Activated CD4-positive, alpha-beta T cell treated with anti-CD3 and anti-CD28 coated beads, Interleukin-2, amount 50 U/mL, for 4 hours (primary cell): ENCODE measurements at places on chromosomes 16 and 17.

GRCh38 chr17:13646411-13646810, 44.7 kb upstream of the HS3ST3A1 start:
- DNase-seq: no peak

GRCh38 chr16:59719121-59719520, 985.0 kb upstream of the GOT2 start:
- DNase-seq: no peak

DNA sequence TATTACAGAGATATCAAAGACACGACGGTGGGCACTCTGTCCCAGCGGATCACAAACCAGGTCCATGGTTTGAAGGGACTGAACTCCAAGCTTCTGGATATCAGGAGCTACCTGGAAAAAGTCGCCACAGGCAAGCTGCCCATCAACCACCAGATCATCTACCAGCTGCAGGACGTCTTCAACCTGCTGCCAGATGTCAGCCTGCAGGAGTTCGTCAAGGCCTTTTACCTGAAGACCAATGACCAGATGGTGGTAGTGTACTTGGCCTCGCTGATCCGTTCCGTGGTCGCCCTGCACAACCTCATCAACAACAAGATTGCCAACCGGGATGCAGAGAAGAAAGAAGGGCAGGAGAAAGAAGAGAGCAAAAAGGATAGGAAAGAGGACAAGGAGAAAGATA, 8.7 kb downstream of the PSMD7 start:
- DNase-seq: no peak

GRCh38 chr17:8542599-8543502, 87.7 kb downstream of the MYH10 start:
- DNase-seq: no peak
